HepG2 (cell line): ENCODE measurements at places on chromosomes 12 and 14. TPM values are rescaled to one million over a fixed set of nuclear protein-coding genes. Genes with fewer than 3 reads are reported as not detected.

DNA sequence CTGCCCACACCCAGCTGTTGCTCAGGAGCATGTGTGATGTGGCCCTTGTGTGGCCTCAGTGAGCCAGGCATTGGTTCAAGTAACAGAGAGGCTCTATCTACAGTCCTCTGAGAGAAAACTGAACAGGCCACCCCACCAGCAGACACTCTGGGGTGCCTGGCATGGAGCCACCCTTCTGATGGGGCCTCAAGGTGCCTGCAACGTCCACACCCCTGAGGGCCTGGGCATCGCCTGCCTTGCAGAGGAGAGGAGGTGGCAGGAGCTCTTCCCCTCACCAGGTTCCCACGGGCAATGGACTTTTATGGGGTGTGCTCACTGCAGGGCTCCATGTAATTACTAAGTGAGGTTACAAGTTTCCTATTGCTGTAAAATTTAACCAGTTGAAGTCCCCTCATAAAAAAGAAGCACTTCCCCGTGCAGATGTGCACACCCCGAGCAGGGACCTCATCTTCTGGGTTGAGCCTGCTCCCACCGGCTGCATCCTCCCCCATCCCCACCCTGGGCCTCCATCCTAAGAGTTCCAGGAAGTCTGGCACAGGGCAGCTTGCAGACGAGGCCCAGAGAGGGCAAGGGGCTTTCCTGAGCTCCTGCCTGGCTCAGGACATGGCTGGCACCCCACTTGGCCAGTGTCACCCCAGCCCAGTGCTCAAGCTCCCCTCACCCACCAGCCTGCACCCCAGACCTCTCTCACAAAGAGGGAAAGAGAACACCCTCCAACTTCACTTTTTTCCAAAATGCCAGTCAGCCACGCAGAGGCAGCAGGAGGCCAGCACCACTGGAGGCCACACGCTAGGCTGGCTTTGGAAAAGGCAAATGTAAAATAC, 270.4 kb upstream of the RTL1 start:
- H3K27me3 ChIP-seq, result no peaks in the 10 kb centered on the region; the same call in none of the 2 replicates
- no peaks in the 10 kb centered on the region for H3K36me3 ChIP-seq
- H3K4me3 ChIP-seq, result no peak overlapping the region
- no peaks in the 10 kb centered on the region for H3K4me1 ChIP-seq
- DNase-seq, result no peak
- H3K27ac ChIP-seq, result no peak overlapping the region

GRCh38 chr12:119432949-119433348, 98.4 kb downstream of the CCDC60 start:
- DNase-seq, result peak; percentile 10
- H3K4me3 ChIP-seq, result no peak overlapping the region
- H3K27me3 ChIP-seq, result no peaks in the 10 kb centered on the region

DNA sequence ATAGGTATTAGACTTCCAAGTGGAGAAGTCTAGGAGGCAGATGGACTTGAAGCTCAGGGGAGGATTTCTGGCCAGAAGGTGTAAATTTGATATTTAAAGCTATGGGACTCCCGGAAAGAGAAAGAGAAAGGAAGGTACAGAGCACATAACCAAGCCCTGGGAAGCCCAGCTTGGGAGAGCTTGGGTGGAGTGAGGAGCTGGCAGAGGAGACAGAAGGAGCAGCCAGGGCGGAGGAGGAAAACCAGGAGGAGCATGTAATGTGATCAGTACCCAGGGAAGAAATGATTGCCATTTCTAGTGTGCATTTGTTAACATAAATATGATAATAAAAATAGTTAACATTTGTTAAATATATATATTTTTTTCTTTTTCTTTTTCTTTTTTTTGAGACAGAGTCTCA, 67.4 kb downstream of the KICS2 start:
- H3K27ac ChIP-seq, result no peak overlapping the region
- H3K36me3 ChIP-seq, result no peaks in the 10 kb centered on the region
- no peak overlapping the region for H3K4me3 ChIP-seq
- no peaks in the 10 kb centered on the region for H3K27me3 ChIP-seq
- H3K4me1 ChIP-seq, result no peaks in the 10 kb centered on the region
- DNase-seq, result no peak

DNA sequence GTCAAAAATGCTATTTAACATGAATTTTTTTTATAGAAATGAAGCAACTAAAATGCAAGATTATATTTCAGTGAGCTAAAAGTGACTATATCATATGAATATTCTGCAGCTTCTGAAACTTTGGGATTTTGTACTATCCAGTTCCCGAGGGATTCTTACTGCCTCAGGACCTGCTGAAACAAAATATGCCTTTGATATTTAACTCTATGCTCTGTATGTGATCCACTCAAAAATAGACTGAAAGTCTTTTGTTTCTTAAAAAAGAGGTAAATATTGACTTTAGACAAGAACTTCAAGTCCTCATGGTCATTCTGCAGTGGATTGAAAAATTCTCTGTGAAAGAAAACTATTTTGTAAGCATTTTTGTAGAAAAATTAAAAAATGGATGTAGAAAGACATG, 22.4 kb downstream of the CNTN1 start:
- H3K27ac ChIP-seq, result no peak overlapping the region
- H3K36me3 ChIP-seq, result no peaks in the 10 kb centered on the region
- no peaks in the 10 kb centered on the region for H3K27me3 ChIP-seq
- no peaks in the 10 kb centered on the region for H3K4me1 ChIP-seq

Gene IGF1
- not detected in 2 replicates for total RNA-seq

Gene FAIM2
- not detected in 2 replicates for total RNA-seq

Gene MYL6B
- 75.7 and 76.5 TPM in 2 replicates for total RNA-seq
